ENCODE measurements at places on chromosomes 7 and 10. TPM values are rescaled to one million over a fixed set of nuclear protein-coding genes. Genes with fewer than 3 reads are reported as not detected.

Gene AOAH
- 2.4 TPM for total RNA-seq

Gene PNLIP
- total RNA-seq = not detected

Gene SLC35G1
- total RNA-seq = 3.0 TPM

DNA sequence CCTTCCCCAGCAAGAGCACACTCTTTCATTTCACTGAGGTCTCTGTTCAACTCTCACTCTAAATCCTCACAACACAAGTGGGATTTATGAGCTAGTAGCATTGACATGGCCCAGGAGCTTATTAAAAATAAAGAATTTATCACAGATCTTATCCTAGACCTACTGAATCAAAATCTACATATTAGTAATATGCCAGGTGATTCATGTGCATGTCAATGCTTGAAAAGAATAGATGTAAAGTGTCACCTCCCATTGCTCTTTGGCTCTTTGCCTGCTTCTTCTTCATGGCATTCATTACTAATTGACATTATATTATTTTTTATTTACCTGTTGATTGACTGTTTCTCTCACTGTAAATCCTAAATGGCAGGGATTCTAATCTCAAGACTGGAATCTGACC, 459.2 kb upstream of the LRRTM3 start:
- no peaks in the 10 kb centered on the region for H3K36me3 ChIP-seq
- no peaks in the 10 kb centered on the region for H3K27me3 ChIP-seq
- no peak for DNase-seq
- H3K4me1 ChIP-seq = no peaks in the 10 kb centered on the region
- no peak overlapping the region for H3K27ac ChIP-seq

DNA sequence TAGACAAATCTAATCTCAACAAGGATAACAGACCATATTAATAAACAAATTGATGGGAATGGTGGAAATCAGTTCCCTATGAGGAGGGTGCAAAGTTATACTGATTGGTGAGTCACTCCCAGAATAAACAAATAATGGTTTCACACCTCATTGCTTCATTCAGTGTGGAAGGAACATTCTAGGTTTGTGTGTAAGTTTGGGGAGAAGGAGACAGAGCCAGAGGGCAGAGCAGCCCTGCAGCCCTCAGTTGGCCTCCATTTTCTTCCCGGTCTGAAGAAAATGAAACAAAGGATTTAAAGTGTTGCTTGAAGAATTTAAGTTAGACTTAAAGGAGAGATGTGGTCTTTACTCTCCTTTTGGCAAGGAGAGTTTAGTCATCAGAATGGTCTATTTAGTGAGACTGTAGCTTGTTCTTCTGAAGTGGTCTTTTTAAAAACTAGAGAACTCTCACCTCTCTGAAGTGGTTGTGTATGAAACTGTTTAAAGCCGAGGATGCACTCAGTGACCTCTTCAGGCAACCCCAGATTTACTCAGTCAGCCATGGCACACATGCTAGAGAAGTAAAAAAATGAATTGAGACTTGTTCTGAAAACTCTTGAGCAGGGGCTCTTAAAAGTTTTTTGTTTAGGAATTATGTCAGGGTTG, 27.2 kb downstream of the IKZF1 start:
- no peak overlapping the region for H3K27ac ChIP-seq
- H3K27me3 ChIP-seq = no peaks in the 10 kb centered on the region
- H3K4me1 ChIP-seq = peaks cover 20% of the 10 kb centered on the region
- H3K36me3 ChIP-seq = peaks cover 51% of the 10 kb centered on the region

Gene CPXM2
- not detected for total RNA-seq

Gene CALHM2
- 21.6 TPM for total RNA-seq

All from activated CD4-positive, alpha-beta memory T cell treated with anti-CD3 and anti-CD28 coated beads for 36 hours (primary cell).